Esophagus (tissue), 2 donors: ENCODE measurements at places on chromosomes 16 and 17. TPM values are rescaled to one million over a fixed set of nuclear protein-coding genes. Genes with fewer than 3 reads are reported as not detected.

GPS1 gene
- polyA plus RNA-seq = 61.7 TPM

SOX9 gene
- 3.7 TPM for polyA plus RNA-seq

YPEL2 gene
- 3.2 TPM for polyA plus RNA-seq

TP53TG3 gene
- polyA plus RNA-seq = 0.36 TPM

CARHSP1 gene
- polyA plus RNA-seq = 212 TPM

SP6 gene
- 6.1 TPM for polyA plus RNA-seq

TBC1D3E gene
- polyA plus RNA-seq = not detected

C16orf96 gene
- 0.04 TPM for polyA plus RNA-seq

BAIAP3 gene
- 2.7 TPM for polyA plus RNA-seq

EVI2B gene
- polyA plus RNA-seq = 1.8 TPM

PABPN1L gene
- 0.14 TPM for polyA plus RNA-seq

PIK3R5 gene
- 1.1 TPM for polyA plus RNA-seq

LRRC46 gene
- polyA plus RNA-seq = 0.53 TPM

C17orf78 gene
- polyA plus RNA-seq = not detected

PRSS8 gene
- 201 TPM for polyA plus RNA-seq

ASPHD1 gene
- polyA plus RNA-seq = 0.39 TPM

SALL1 gene
- 0.02 TPM for polyA plus RNA-seq
